ENCODE measurements at places on chromosomes 7 and 10.

DNA sequence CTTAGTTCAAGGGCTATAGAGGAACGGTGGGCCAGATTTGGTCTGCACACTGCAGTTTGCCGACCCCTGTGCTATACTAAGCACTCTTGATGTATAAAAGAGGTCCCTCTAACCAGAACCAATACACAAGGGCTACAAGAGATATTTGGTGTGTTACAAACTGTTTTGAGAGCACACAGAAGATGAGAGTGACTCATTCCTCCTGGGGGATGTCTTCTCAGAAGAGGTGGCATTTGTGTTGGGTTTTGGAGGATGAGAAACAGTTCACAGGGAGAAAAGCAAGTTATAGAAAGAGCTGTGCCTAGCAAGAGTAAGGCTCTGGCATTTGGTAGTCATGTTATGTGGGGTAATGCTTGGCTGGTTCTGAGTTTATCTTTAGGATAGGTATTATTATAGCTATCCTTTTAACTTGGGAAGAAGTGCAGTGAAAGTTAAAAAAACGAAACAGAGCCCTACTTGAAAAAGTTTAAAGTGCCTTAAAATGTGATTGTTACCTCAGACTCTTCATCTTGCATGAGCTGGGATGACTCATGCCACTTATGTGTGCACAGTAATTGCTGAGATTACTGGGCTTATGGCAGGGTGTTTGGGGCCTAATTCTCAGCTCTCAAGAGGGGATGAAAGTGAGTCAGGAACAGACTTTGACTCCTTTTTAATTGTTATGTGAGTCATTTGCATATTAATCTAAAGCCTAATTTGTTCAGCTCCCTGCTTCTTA lies 160.4 kb downstream of the KIF20B start:
- no peak for DNase-seq

GRCh38 chr10:101829561-101830315 lies 11.5 kb upstream of the OGA start:
- no peak for DNase-seq

DNA sequence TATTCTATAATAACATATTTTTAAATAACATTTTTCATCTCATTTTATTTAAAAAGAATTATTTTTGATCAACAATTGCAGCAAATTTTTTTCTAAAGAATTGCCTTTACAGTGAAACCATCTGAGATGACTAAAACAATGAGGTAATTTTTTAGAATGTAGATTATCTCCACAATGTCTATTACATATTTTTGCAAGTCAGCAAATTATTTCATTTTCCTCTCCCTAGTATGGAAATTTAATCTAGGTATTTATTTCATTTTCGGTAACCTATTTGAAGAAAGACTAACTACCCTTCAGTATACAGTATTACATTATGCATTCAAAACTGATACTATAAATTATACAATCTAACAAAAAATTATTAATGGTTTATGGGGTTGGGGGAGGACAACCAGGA lies 213.2 kb upstream of the SP4 start:
- no peak for DNase-seq

GRCh38 chr10:128664729-128665128 lies 538.5 kb upstream of the MKI67 start:
- DNase-seq = no peak

DNA sequence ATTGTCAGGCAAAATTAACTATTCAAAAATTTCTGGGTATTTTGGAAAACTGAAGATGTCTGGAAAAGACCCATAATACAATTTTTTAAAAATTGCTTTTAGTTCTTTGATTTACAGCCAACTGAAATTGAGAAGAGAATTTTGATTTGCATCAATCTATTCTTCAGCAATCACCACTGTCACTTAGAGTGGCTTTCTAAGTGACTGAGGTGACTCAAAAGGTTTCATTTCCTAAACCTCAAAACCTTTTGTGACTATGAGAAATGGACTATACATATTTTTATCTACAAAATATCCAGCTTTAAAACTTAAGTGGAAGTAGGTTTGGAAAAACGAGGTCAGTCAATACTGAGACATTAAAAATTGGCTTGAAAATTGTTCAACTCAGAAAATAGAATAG lies 60.0 kb downstream of the ENO4 start:
- no peak for DNase-seq

DNA sequence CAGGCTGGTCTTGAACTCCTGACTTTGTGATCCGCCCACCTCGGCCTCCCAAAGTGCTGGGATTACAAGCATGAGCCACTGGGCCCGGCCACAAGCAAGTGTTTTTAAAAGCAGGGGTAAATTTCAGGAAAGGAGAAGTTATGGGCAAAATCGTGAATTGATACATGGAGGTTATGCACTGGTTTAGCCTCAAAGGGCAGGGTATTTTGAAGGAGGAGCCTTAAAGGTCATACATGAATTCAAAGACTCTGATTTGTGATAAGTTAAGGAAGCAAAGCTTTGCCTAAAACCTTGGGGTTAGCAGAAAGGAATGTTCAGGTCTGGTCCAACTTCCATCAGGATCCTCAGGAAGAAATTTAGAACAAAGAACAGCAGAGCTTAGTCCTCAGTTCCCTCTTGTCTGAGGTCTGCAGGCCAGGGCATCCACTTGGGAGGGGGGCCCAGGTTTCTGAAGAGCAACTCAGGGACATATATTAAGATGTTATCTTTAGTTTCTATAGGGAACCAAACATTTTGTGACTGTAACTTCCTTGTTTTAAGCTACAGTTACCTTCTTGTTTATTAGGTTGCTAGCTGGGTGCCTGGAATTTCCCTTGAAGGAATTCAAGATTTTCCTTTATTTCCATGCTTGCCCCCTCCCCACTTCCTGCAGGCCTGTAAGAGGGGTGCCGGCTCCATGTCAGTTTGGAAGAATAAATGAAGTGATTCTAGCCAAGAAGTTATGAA lies 2.8 kb upstream of the REPIN1 start:
- no peak for DNase-seq

DNA sequence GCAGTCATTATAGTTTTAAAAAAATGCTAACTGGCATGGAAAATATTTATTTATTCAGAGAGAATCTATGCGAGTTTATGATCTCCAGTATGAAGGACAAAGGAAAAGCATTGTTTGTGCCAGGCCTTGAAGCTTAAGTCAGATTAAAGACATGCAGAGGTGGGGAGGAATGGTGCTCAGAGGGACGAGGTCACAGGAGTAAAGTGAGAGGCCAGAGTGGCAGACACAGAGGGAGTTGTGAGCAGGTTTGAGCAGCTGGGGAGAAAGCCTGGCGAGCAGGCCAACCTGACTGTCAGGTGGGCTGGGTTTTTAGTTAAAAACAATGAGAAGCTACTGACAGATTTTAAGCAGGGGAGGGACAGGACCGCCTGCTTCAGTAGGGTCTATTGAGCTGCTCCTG lies 6.8 kb upstream of the CCNY start:
- DNase-seq = no peak

- DNase-seq = peak; percentile 51
Observed at GRCh38 chr10:34637418-34637911, 177.6 kb downstream of the PARD3 start.

- no peak for DNase-seq
Observed at GRCh38 chr7:54629771-54630170, 87.6 kb downstream of the VSTM2A start.

- DNase-seq = no peak
Observed at GRCh38 chr10:5146920-5147254, 38.1 kb downstream of the AKR1C8 start.

DNA sequence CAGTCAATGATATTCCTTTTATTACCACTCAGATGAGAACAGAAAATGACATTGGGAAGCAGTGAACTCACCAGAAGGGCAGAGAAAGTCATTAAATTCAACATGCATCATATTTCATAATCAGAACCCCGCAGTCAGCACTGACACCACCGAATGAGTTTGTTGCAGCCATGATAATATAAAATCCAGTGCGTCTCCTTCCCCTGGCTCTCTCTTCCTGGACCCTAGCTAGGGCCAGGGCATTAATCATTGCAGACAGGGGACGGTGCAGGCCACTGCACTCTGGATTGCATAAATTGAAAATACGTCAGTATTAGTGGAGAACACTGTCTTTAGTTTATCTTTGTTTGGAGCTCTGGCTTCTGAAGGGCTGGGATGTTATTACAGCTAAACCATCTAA lies 931.5 kb downstream of the TYW1 start:
- no peak for DNase-seq

DNA sequence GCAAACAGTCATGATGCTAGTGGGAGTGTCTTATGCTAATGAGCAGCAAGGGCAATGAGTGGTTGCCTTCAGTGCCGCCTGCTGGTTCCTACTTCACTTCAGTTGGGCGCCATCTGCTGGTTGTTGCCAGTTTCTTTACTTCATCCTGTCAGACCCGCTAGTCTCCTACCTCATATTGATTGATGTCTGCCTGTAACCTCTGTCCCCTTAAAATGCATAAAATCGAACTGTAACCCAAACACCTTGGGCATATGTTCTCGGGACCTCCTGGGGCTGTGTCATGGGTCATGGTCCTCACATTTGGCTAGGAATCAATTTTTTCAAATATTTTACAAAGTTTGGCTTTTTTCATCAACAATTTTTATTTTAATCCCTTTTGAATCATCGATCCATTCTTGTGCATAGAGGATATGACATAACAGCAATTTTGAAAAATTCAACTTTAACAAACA lies 62.8 kb upstream of the C7orf33 start:
- peak; percentile 27 for DNase-seq

DNA sequence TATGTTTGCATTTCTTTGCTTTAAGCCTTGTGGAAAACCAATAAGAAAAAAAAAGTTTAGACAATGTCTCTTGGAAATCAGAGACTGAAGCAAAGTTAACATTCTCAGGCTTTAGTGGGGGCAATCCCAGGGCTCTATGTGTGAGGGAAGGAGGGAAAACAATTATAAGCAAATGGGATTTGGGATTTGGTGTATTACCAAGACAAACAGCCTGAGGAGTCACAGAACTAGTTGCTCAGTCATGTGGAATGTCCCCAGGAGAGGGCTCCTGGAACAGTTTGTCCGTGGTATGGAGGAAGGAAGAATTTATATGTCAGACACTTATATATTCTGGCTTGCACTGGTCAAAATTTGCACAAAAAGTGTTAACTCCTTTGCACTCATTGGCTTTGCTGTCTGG lies 562.9 kb upstream of the TPK1 start:
- no peak for DNase-seq

DNA sequence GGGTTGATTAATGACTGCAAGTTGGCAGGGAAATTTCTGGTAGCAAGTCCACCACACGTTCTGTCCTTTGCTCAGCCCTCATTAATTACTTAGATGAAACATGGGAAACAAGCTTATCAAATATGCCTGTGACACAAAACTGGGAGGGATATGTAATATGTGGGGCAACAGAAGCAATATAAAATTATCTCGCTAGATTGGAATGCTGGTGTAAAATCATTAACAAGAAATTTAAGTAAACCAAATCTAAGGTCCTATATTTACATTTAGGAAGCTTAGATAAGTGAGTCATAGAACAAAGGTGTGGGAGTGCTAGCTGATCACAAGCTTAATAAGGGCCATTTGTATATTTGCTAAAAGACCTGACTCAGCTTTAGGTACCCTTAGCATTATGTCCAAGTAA lies 23.5 kb downstream of the TRPV5 start:
- no peak for DNase-seq

DNA sequence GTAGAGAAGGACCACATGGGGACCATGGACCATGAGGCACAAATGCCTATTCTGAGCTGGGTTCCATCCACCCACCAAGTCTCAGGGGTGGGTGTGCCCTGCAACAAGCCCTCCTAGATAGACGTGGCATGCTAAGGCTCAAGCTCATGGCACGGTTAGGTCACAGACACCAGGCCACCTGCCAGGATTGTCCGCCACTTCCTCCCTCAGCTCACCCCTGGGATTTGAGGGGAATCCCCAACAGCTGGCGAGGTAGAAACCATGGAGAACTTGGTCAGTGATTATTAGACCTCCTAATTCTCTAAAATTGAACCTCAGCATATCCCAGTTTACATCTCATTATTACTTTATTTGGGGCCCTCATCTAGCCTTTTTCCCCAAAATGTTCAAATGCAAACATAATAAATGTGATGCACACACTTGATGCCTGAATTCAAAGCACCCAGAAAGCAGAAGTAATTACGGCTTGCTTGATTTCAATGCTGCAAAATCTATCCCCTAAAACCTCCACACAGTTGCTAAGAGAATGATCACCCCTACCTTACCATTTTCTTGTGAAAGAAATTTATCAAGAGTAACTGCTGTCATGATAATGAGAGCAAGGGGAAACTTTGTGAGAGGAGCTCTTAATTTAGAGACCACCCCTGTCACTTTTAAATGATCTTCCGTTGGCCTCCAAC lies 366.6 kb upstream of the PFKP start:
- no peak for DNase-seq

DNA sequence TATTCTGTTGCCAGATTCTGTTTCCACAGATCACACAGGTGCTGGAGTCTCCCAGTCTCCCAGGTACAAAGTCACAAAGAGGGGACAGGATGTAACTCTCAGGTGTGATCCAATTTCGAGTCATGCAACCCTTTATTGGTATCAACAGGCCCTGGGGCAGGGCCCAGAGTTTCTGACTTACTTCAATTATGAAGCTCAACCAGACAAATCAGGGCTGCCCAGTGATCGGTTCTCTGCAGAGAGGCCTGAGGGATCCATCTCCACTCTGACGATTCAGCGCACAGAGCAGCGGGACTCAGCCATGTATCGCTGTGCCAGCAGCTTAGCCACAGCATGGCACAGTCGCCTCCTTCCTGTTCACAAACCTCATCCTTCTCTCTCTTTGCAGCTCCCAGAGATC lies 237.5 kb upstream of the PRSS1 start:
- no peak for DNase-seq

- DNase-seq = no peak
Observed at GRCh38 chr10:25578061-25578460, 356.0 kb upstream of the MYO3A start.

GRCh38 chr10:43888586-43888985 lies 239.9 kb upstream of the ZNF32 start:
- DNase-seq = no peak

GRCh38 chr10:63388421-63389031 lies 77.3 kb downstream of the JMJD1C start:
- DNase-seq = no peak

DNA sequence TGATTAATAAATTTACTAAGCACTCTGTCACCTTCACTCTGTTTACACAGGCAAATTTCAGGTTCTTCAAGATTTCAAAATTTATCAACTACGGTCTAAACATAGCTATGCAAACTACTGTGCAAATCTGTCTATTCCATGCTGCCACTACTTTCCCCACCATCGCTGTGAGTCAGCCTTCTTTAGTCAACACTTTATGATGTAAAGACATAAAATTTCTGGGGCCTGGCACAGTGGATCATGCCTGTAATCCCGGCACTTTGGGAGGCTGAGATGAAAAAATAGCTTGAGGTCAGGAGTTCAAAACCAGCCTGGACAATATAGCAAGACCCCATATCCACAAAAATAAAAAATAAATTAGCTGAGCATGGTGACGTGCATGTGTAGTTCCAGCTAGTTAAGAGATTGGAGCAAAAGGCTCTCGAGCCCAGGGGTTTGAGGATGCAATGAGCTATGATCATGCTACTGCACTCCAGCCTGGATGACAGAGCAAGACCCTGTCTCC lies 42.6 kb downstream of the CNOT4 start:
- no peak for DNase-seq

GRCh38 chr7:78510580-78511188 lies 712.1 kb downstream of the PHTF2 start:
- no peak for DNase-seq
